ENCODE measurements at places on chromosomes 5 and 9.
A peak's percentile ranks its signal among the peaks of the same experiment; 100 is the strongest.

GRCh38 chr5:75729321-75729720, 12.1 kb upstream of the POC5 start:
- no peak for DNase-seq

GRCh38 chr9:133119103-133119845, 1.8 kb downstream of the RALGDS start:
- DNase-seq, result no peak

DNA sequence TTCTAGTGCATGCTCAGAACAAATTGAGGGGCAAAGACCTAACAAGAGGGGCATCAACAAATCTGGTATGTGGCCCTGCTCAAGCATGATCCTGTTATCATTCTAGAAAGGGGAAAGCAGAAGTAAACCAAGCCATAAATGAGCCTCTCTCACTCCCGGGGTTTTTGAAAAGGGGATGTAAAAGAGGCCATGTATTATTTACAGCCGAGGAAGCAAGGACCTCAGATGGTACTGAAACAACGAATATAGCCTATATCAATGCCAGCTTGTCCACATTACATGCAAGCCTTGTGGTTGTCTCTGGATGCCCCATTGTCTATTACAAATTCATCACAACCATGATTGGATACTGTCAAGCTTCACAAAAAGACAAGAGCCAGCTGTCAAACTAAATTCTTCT, 211.3 kb downstream of the DCP2 start:
- DNase-seq, result no peak

DNA sequence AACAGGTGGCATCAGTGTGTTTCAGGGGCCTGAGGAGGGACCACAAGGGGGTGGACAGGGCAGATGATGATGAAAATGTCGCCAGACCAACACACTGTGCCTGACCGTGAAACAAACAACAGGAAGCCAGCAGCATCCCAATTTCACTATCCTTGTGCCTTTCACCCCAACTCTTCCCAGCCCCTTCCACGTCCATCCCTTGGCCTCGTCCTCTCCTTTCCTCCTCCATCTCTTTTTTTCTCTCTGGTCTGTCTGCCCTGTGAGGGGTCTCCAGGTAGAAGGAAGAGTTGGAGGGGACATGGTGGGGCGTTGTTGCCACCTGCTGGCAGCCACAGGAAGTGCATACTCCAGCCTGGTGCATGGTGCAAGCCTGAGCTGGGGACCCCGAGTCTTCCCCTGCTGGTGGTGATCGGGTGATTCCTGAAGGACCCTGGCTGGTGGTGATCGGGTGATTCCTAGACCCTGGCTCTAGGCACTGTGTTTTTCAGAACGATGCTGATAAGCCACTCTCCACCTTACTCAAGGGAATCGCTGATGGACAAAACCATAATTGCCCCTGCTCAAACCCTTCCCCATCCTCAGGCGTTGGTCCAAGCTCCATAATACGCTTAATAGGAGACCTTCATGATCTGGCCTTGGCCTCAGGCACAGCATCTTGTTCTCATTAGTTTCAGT, 21.7 kb upstream of the NSD1 start:
- peak; percentile 84 for DNase-seq

DNA sequence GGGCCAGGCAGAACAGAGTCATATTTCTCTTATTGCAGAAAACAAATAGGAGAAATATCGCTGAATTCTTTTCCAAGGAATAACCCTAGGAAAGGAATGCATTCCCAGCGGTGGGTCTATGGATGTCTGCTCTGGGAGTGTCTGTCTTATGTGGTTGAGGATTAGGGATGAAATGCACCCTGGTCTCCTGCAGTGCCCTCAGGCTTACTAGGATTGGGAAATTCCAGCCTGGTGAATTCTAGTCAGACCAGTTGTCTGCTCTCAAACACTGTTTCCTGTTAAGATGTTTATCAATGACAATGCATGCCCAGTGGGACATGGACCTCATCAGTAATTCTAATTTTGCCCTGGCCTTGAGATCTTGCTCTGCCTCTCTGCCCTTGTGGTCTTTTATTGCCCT, 136.1 kb upstream of the ELAVL2 start:
- no peak for DNase-seq

GRCh38 chr5:28957450-28957849, 1919.1 kb upstream of the CDH9 start:
- no peak for DNase-seq

- DNase-seq, result no peak
Observed at GRCh38 chr5:17402289-17403121, 95.5 kb upstream of the TAF11L2 start.

DNA sequence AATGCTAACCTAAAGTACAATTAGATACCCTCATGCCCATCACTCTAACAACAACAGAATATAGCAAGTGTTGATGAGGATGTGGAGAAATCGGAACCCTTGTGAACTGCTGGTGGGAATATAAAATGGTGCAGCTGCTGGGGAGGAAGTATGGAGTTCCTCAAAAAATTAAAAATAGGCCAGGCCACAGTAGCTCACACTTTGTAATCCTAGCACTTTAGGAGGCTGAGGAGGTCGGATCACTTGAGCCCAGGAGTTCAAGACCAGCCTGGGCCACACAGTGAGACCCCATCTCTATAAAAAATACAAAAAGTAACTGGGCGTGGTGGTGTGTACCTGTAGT, 18.0 kb upstream of the MRNIP start:
- DNase-seq, result no peak

DNA sequence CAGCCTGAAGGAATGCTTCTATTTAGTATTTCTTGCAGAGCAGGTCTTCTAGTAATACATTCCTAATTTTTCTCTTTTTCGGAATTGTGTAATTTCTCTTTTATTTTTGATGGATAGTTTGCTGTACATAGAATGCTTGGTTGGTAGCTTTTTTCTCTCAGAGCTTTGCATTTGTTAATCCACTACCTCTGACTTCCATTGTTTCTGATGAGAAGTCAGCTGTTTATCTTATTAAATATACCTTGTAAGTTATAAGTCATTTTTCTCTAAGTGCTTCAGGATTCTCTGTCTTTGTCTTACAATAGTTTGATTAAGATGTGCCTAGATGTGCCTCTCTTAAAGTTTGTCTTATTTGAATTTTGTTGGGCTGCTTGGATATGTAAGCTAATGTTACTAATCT, 101.9 kb downstream of the HTR1A start:
- DNase-seq, result no peak

GRCh38 chr9:114218264-114219120, 63.2 kb downstream of the COL27A1 start:
- no peak for DNase-seq

DNA sequence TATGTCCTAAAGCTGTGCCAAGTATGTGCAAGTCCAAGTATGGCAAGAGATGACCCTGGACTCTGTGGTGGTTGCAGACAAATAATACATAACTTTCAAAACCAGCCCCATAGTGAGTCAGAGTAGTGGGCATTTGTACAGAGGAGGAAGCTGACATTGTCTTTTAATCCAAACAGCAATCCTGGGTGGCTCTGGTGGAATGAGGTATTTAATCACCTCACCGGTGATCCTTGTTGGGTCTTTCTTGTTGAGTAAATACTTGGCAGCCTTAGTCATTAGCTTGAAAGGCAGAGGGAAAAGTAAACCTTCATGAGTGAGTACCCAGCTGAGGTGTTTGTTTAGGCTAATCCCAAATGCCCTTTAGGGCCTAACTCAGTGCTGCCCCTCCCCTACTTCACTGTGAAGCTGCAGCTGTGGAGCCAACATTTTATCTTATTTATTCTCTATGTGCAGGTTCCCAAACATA, 148.7 kb upstream of the SLC12A2 start:
- DNase-seq, result no peak

DNA sequence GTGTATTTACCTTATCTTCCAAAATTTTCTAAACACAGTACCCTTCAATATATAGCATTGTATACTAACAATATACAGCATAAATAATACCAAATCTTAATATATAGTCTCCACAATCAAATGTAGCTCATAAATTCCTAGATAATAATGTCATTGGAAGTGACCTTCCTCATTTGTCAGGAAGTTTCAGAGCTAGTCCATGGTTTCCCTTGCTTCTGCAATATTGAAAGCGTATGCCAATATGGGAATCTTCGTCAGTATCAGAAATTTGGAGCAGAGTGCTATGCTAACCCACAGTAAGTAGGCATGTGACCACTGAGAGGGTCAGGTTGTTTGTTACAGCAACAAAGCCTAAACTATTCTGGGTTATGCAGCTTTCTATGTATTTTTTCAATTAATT, 774.9 kb upstream of the CDH10 start:
- no peak for DNase-seq

DNA sequence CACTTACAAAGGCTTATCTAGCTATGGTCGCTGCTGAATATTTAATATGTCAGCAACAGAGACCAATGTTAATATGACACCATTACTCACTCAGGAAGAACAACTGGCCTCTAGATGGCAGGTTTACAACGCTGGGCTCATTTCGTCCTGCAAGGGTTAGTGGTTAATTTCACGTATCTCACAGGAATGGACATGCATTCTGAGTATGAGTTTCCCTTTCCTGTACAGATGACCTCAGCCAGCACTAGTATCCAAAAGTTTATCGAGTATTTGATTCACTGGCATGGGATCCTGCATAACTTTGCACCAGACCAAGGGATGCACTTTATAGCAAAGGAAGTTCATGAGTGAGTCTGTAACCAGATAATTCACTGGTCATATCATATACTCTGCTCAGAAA, 8.7 kb upstream of the TRPC7 start:
- no peak for DNase-seq

GRCh38 chr9:73230251-73230650, 78.6 kb downstream of the ANXA1 start:
- DNase-seq, result no peak

- no peak for DNase-seq
Observed at GRCh38 chr5:27734838-27735237, 696.5 kb upstream of the CDH9 start.

- DNase-seq, result no peak
Observed at GRCh38 chr5:8491254-8491653, 622.3 kb downstream of the MTRR start.

DNA sequence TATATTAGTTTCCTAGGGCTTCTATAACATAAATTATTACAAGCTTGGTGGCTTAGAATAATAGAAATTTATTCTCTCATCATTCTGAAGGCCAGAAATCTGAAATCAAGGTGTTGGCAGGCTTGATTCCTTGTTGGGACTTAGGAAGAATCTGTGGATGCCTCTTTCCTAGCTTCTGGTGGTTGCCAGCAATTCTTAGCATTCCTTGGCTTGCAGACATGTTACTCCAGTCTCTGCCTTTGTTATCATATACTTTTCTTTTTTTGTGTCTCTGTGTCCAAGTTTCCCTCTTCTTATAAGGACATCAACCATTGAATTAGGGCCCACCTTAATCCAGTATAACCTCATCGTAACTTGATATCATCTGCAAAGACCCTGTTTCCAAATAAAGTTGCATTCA, 31.4 kb downstream of the CTNNA1 start:
- no peak for DNase-seq

- DNase-seq, result no peak
Observed at GRCh38 chr9:32500768-32501167, 25.2 kb downstream of the RIGI start.

DNA sequence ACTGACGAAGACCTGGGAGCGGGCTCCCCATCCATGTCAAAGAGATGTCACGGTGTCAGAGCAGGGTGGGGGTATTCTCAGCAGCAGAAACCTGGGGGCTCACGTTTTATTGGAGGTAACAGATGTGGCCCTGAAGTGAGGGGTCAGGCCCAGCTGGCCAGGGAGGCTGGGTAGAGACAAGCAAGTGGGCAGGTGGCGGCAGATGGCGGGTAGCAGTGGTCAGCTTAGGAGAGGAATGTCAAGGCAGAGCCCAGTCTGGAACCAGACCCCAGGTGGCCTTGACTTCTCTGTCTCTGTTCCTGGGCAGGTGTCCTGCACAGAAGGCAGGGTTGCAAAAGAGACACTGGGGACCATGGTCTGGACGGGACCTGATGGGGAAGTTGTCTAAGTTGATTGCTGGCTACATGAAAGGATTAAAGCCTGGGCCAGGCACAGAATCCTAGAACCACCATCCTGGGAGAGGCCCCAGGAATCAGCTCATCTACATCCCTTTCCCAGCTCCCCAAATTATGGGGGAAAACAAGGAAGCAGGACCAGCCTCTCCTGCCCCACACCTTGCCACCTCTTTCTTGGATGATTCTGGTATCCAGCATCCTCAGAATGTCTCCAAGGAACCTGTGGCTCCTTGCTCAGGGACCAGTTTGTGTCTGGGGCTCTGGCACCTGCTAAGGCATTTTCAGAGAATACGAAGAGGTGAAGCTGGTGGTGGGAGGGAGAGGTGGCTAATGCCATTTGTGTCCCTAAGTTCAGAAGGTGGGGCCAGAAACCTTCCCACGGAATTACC, 72.5 kb downstream of the AMBP start:
- DNase-seq, result no peak

- DNase-seq, result peak; percentile 63
Observed at GRCh38 chr5:154575546-154576428, 97.8 kb upstream of the HAND1 start.

- no peak for DNase-seq
Observed at GRCh38 chr5:4797445-4797844, 342.7 kb upstream of the ADAMTS16 start.

DNA sequence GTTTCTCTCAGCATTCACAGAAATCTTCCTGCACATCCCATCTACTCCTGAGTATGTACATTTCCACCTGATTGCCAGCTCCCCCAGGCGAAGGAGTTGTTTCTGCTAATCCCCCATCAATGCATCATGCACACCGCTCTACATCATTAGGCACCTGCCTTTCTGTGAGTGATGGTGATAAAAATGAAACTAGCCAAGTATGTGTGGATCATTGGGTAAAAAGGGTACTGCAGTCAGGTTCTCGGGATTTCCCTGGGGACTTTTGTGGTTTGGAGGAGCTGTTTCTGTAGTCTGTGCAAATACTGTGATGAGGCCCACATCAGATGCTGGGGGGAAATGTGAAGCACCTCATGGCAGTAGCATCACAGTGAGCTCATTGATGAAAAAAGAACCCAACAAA, 30.4 kb downstream of the CAMK4 start:
- peak; percentile 58 for DNase-seq

GRCh38 chr9:122777935-122778627, 10.7 kb upstream of the OR5C1 start:
- no peak for DNase-seq

GRCh38 chr9:125683486-125683885, 23.5 kb downstream of the MAPKAP1 start:
- no peak for DNase-seq

- DNase-seq, result no peak
Observed at GRCh38 chr5:92504346-92504745, 1076.7 kb downstream of the NR2F1-AS1 start.

DNA sequence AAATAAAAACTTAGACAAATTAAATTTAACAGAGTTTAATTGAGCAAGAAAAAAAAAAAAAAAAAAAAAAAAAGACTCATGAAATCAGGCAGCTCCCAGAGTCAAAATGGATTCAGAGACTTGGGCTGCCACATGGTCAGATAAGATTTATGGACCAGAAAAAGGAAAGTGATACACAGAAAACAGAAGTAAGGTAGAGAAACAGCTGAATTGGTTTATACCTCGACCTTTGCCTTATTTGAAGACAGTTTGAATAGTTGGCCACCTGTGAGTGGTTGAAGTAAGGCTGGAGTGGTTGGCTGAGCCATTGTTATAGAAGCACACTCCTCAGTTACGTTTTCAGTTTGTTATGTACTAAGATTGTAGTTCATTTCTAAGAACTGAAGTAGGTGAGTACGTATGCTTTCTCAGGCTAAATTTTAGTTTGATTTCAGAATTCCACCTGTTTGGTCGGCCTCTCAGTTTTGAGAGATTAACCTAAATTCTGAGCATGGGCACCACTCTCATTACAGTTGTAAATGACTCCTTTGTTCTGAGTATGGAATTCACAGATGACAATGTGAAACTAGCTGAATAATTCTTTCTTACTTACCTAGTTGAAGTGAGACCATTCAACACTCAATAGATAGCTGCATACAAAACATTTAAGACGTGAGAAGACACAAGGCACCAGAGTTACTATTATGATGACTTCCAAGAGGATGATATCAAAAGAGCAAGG, 149.0 kb downstream of the AOPEP start:
- peak; percentile 45 for DNase-seq

Data from GM13977 (cell line).